Endothelial cell (in vitro differentiated cells): ENCODE measurements at places on chromosomes 7 and 10.

DNA sequence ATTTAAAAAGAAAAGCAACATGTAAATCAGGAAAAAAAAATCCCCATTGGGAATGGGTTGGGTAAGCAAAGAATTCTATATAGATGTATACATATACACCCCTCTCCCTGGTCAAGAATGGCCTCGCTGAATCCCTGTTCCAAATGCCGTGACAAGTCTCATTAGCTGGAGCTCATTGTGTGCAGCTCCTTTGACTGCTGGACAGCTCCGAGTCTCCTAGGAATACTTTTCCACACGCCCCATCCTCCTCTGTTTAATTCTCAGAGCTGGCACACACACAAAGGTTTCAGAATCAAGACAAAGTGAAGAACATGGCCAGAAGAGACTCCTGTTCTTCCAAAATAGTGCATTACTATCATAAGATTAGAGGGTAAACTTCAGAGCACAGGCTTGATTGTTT, 130.9 kb upstream of the MKLN1 start:
- DNase-seq = peak; percentile 9

DNA sequence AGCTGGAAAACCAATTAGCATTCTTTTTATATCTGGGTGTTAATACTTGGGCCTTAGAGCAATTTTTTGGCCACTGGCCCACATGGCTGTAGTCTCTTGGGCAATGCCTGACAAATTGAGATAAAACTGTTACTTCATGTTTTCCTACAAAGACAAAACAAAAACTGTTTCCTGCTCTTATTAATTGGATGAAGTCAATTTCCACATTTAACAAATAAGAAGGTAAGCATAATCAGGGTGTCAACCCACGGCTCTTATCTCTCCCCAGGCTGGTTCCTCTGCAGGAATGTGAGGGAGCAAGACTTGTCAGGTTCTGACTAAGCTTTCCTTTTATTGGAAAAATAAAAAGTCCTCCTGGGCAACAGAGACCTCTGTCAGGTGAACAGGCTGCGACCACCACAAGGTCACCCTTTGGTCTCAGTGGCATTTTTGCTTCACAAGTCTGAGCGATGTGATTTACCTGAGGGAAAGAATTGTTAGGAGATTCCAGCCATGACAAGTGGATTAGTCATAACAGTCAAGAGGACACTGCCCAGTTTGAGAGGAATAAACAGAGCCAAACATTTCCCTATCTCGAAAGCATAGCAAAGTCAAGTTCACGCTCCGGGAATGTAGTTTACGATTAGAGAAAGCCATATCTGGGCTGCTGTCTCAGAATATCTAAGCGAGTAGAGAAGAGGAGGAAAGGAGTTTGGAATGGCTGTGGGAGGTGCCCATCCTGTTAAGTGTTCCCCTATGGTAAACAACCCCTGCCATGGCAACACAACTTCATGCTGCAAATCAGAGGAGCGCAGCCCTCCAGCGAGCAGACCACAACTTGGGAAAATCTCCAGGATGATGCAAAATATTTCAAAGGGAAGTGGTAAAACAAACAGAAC, 144.4 kb downstream of the TES start:
- peak; percentile 17 for DNase-seq

DNA sequence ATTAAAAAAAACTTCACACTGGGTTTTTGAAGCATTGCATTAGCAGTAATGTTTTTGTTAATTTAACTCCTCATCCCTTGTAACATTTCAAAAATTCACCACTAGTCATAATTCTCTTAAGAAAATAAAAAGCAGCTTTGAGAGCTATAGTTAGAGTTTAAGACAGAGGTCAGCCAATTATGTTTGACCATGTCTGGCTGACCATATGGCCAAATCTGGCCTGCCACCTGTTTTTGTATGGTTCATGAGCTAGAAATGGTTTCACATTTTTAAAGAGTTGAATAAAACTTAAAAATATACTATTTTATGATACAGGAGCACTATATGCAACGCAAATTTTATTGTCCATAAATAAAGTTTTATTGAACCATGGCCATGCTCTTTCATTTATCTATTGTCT, 73.0 kb upstream of the LRRTM3 start:
- DNase-seq = no peak

- DNase-seq = no peak
Observed at GRCh38 chr10:37934791-37935190, 41.7 kb downstream of the ZNF25 start.

- DNase-seq = no peak
Observed at GRCh38 chr7:72465521-72465920, 53.4 kb upstream of the CALN1 start.

GRCh38 chr10:78449554-78449953, 415.9 kb downstream of the RPS24 start:
- DNase-seq = no peak

DNA sequence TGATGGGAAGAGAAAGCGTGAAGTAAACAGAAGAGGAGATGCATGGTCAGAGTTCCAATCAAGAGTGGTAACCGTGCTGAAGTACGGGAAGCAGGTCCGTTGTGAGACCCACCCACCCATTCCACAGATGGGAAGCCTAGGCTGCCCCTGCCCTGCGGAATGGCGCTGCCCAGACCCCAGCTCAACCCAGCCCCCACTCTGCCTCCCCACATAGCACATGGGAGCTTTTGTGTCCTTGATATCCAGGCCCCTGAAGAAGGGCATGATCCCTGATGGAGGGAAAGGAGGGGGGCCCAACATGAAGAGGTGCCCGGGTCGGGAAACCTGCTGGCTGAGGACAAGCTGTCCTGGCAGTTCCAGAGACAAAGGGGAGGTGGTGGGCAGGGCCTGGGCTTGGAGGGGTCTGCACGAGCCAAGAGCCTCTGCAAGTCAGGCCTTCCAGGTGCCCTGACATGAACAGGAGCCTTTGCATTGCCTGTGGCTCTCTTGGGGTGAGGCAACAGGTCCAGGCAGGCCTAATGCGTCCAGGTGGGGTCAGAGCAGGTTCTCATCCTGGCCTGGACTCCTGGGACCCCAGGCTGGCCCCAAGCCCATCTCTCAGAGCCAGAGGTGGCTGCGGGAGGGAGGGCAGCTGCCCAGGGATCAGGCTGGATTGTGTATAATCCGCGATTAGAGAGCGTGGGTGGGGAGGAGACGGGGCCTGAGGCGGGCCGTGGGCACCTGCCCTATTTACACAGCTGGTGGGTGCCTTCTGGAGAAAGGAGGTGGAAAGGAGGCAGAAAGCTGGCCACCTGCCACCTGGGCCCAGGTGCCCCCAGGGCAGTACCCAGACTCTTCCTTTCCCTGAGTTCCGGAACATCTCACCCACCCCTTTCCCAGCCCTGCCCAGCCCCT, 23.5 kb downstream of the YKT6 start:
- DNase-seq = peak; percentile 3

GRCh38 chr7:112172870-112173567, 33.2 kb downstream of the DOCK4 start:
- no peak for DNase-seq
